ENCODE measurements at places on chromosomes 12 and 14.

DNA sequence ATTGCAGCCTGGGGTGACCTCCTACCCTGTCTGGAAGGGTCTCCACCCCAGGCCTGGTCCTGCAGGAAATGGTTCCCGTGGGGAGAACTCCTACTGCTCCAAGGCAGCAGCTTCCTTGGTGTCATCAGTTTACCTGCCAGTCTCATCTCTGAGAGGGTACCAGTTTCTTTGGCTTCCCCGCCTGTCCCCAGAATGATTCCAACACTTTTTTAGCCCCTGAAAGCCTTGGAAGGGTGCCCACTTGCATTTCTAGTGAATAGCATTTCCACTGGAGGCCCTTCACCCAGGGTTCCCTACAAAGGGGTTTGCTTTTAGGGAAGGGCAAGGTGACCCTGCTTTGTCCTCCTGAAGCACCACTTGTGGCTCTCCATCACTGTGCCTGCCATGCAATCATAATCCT is 284.3 kb downstream of the ZFP36L1 start:
- no peak for DNase-seq

- peak; percentile 29 for DNase-seq
Measured at GRCh38 chr12:101935890-101936746, 58.7 kb downstream of the DRAM1 start.

- no peak for DNase-seq
Measured at GRCh38 chr12:50568338-50569091, 63.7 kb downstream of the DIP2B start.

DNA sequence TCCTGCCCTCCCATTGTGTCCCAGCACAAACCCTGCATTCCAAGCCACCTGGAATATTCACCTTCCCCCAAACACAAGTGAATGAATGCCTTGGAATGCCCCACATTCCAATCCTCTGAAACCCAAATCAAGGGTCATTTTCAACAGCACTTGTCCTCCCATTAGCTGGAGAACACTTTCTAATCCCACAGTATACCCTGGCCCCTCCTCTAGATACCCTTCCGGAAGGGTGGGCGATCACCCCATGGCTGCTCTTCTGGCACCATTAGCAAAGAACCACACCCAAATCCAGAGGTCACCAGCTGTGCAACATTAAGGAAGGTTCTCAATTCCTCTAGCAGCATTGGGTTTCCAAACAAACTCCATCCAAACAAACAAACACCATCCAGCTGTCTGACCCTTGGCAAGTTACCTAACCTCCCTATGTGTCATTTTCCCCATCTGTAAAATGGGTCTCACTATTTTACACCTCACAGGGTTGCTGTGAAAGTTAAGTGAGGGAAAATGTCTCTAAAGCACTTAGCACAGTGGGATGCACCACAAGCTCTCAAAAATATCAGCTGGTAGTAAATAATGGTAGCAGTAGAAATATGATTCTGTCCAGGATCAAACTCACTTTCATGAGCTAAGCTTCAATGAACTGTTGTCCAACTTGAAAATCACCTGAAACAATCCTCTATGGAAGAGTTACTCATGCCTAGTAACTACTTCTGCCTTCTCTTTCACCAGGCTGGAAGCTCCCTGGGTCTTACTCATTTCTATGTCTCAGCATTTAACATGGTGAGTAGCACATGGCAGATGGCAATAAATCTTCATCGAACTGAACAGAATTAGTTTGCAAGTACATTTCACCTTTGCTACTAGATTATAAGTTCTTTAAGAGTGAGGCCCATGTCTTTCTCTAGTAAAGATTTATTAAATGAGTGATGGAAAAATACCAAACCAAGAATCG is 5.3 kb downstream of the NUAK1 start:
- DNase-seq = no peak

- DNase-seq = no peak
Measured at GRCh38 chr12:40801082-40801481, 108.8 kb downstream of the CNTN1 start.

DNA sequence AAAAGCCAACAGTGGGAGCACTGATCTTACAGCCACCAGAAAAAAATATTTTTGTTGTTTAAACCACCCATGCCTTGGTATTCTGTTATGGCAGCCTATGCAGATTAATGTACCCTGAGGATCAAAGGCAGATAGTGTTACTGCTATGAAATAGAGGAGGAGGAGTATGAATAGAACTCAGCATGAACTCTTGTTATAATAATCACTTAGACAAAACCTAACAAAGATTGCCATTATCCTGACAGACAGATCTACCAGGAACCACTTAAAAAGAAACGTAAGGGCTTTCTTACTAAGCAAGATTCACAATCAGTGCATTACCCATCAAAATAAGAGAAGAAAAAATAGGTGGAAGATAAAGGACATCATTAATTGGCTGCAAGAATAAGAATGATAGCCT is 558.3 kb downstream of the GALC start:
- no peak for DNase-seq

GRCh38 chr12:67885375-67886169 is 103.7 kb upstream of the IFNG-AS1 start:
- DNase-seq = no peak

- no peak for DNase-seq
Measured at GRCh38 chr12:107884769-107885694, 110.5 kb downstream of the ASCL4 start.

GRCh38 chr12:94289461-94290312 is 141.3 kb downstream of the PLXNC1 start:
- no peak for DNase-seq

- no peak for DNase-seq
Measured at GRCh38 chr14:21215879-21216251, 53.4 kb downstream of the HNRNPC start.

GRCh38 chr12:3523058-3523457 is 32.1 kb downstream of the PRMT8 start:
- DNase-seq = no peak

- DNase-seq = no peak
Measured at GRCh38 chr12:95520816-95521215, 30.5 kb downstream of the USP44 start.

DNA sequence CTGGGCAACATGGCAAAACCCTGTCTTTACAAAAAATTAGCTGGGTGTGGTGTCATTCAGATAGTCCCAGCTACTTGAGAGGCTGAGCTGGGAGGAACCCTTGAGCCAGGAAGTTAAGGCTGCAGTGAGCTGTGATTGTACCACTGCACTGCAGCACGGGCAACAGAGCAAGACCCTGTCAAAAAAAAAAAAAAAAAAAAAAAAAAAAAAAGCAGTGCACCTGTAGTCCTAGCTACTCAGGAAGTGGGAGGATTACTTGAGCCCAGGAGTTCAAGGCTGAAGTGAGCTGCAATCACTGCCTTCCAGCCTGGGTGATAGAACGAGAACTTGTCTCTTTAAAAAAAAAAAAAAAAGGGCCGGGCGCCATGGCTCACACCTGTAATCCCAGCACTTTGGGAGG is 5.6 kb downstream of the REM2 start:
- no peak for DNase-seq

DNA sequence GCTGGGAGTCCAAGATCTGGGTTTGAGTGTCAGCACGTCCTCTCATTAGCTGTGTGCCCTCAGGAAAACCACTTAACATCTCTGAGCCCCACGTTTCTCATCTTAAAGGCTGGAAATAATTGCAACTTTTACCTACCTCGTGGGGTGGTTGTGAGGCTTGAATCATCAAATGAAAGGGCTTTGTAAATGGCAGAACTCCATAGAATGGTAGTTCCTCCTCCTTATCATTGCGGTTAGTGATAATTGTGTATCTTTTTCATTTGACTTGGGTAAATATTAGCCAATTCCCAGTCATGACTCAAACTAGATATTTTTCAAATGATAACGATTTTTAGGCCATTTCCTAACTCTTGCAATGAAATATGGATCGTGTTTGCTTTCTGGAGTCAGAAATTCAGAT is 205.5 kb downstream of the CHST11 start:
- DNase-seq = no peak

DNA sequence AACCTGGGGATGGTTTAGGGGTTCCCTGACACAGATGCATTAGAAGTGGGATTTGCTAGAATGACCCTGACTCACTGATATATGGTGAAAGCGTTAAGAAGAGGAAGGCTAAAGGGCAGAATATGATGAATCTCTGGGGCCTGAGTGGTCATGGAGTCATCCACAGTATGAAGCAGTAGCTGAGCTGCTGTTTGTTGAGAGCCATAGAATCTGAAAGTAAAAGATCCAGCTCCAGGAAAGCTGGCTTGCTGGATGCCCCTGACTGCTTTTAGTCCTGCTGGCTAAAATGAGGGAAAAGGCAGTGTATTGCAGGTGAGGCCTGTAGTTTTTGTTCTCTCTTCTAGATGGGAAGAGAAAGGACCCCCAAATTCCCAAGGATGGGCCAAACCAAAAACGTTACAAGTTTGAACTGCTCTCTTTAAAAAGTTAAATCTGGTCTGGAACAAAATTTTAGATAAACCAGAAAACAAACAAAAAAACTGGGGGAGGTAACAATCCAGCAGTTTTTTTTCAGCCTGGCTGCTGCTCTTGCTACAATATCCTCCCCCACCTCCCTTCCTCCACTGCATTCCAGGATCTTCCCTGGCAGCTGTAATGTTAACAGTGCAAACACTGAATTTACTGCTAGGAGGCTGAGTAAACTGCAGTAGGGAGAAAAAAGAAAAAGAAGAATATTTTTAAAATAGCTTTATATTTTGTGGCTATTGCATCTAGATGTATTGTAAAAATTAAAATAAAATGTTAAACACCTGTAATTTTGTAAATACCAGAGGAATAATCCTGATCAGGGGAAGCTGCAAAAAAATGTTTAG is 16.5 kb downstream of the SEL1L start:
- DNase-seq = no peak

DNA sequence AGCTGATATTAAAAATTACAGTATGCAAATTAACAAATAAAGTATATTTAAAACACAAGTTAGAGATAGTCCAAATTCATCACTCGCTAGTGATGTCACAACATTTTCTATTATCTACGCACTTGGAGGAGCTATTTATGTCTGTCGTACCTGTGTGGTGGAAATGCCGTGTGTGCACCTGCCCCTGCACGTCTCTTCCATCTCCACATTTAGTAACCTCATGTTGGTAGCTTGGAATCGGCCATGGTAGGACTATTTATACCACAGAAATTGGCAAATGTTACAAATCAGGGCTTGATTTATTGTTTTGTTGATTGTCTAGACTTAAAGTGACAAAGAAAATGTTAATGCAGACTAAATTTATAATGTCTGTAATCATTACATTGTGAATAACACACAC is 62.6 kb upstream of the NTF3 start:
- no peak for DNase-seq

- peak; percentile 11 for DNase-seq
Measured at GRCh38 chr12:82329508-82329907, 28.7 kb downstream of the CCDC59 start.

DNA sequence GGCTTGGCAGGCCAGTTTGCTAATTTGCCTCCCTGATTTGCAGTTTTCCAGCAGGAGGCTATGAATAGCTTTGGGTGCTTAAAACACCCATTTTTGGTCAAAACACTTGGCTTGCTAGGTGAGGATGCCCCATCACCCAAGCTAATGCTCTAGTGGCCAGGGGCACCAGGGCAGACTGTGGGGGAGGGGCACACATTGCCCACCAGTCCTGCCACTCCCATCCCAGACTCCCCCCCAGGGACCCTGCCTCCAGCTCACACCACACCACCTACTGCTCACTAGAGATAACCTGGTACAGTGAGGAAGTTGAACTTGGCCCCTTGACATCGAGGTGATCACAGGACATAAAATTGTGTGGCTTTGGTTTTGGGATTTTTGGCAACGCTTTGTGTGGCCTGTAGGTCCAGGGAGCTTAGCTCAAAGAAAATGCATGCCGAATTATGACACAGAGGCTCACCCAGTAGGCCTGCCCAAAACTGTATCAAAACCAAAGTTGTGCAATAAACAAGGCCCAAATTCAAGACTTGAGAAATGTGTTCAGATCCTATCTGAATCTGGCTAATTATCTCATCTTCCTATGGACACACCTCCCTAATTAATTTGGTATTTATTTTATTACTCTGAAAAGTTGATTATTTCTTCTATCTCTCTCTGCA is 4.3 kb downstream of the NUAK1 start:
- DNase-seq = no peak

DNA sequence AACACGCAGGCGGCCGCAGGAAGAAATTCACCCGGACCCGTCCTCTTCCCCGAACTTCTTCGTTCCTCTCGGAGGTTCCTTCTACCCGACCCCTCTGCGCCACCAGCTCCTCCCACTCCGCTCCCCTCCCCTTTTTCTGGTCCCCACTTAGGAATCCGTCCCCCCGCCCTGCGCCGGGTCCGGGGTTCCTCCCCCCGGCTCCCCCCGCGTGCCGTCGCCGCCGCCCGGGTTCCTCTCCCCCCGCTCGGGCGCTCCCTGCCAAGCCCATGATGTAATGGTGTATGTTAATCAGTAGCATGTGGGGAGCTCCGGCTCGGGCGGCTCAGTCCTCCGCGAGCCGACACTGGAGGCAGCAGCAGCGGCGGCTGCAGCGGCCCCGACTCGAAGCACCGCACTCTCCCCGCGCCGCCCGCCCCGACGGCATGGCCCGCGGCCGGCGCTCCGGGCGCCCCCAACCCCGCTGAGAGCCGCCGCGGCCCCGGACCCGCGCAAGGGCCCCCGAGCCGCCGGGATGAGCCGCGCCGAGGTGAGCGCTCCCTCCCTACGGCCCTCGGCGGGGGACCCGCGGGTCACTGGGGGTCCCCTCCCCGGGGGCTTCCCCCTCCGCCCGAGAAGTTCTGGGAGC is 1.0 kb upstream of the SAMD4A start:
- peak; percentile 55 for DNase-seq

- DNase-seq = no peak
Measured at GRCh38 chr12:8681129-8681884, 16.5 kb upstream of the RIMKLB start.

DNA sequence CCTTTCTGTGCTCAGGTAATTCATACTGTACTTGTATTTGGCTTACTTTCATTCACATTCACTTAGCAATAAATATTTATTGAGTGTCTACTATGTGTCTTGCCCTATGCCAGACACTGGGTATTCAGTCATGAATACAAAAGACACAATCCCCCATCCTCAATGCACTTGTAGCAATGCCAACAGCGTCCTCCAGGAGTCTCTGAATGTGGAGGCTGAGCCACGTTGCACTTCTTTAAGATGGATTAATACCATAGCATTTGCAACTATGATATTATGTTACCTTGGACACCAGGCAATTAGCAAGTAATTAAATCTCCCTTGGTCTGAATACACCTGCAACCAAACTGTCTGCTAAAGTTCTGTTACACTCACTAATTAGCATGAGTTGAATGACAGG is 58.8 kb downstream of the OTX2 start:
- no peak for DNase-seq

- DNase-seq = no peak
Measured at GRCh38 chr12:68158432-68158831, 1.1 kb downstream of the IFNG start.

GRCh38 chr12:41067941-41068645 is 120.0 kb upstream of the PDZRN4 start:
- no peak for DNase-seq

- DNase-seq = no peak
Measured at GRCh38 chr12:124786061-124786964, 77.4 kb downstream of the SCARB1 start.

- DNase-seq = no peak
Measured at GRCh38 chr12:28212182-28212581, 21.9 kb downstream of the CCDC91 start.
